ENCODE measurements at places on chromosomes 1 and 21.

- DNase-seq, result no peak
Observed at GRCh38 chr1:112359961-112360767, 35.9 kb upstream of the CTTNBP2NL start.

DNA sequence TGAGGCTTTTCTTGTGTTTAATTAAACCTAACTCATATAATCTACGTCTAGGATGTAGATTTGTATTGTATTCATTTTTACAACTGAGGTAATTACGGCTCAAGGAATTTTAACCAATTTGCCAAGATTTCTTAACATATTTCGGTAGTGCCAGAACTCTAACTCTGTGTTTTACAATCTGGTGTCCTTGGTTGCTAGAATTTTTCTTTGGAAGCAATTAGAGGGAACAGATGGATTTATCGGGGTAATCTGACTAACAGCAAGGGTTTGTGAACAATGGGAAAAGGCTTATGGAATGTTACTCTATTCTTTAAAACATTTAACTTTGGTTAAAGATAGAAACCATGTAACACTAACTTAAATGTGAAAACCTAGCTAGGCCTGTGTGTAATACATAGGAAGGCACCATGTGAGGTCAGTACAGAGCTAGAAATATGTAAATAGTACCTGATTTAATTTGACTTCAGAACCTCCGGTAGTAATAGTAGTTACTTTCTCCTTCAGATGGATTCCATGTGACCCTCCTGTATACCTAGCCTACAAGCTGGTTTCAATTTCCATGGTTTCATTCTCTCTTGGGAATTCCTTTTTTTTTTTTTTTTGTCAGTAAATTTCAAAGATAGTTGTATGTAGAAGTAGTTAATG, 1.2 kb downstream of the MTF2 start:
- DNase-seq, result no peak

DNA sequence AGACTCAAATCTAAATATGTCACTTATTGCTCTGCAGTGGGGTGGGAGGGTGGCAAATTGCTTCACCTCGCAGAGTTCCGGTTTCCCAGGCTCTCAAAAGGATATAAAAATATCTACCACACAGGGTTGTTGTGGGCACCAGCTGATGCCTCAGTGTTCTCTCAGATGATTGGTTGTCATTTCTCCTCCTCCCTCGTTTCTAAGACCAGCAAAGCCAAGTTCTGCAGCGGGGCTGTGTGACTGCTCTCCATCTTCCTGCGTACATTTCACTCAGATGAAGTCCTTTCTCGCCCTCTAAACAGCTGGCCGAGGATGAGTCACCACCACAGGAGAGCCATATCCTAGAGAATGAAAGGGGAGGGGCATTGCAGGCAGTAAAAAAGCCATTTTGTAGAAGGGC, 35.0 kb upstream of the VWA5B1 start:
- DNase-seq, result no peak

DNA sequence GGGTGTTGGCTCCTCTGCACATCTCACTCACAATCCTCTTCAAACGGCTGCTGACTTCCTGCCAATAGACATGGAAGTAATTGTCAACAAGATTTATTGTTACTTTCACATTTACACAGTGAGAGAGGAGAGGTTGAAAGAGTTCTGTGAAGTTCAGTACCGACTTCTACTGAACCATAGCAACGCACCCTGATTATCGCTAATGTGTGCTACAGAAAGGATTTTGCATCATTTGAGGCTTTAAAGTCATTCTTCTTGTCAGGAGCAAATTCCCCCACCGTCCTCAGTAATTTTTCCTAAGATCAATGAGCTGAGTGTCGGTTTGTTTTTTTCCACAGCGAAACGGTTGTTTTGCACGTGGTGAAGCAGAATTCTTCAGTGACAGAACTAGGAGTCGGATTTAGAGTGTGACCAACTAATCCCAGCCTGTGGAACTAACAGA, 361.0 kb downstream of the ADGRL2 start:
- no peak for DNase-seq

- DNase-seq, result no peak
Observed at GRCh38 chr1:28099050-28099769, 10.8 kb upstream of the EYA3 start.
